AG04449 (cell line): ENCODE measurements at places on chromosomes 6 and 20.

- DNase-seq, result no peak
Measured at GRCh38 chr6:220721-221475, 71.4 kb upstream of the DUSP22 start.

GRCh38 chr20:37007898-37008649, 56.6 kb upstream of the SAMHD1 start:
- DNase-seq, result peak; percentile 24

DNA sequence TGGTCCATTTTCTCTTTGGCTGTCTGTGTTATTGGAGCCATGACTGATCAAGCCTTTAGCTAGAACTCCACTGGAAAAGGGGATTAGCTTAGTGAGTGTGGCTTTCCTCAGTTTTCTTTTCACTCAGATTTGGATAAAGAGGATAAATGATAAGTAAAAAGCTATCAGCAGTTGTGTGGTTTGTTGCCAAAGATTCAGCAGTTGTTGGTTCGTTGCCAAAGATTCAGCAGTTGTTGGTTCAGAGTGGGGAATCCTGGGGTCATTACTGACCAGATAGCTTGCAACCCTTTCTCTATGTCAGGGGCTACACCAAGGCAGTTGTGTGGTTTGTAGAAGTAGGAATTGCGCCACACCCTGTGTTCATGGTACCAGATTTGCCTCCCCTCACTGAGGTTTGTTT, 107.7 kb upstream of the SCP2D1 start:
- DNase-seq, result no peak

DNA sequence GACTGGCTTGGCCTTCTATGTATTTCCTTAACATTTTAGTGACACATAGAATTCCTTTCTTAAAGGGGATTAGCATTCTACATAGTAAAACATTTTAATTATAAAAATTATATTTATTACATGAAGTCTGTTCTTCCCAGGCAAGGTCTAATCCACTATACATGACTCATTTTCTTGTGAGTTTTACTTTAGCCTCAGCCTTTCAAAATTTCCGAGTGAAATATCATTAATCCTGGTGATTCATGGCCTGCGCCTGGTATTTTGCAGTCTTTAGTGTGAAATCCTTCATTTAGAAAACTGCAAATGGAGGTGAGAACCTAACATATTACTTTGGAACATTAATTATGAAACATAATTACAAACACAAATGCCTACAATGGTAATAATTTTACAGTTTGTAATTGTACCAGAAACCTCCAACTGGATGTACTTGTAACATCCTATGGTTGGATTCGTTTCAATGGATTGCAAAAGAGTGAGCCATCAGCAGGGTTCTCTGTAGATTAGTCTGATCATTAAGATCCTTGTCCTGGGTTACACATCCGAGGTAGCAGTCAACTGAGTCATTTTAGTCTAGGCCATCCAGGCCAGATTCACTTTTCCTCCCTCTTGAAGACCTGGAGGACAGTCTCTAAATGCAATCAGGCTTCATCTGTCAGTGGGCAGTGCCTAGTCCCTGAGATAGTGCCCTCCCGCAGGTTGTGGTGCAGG, 272.0 kb downstream of the PACRG start:
- peak; percentile 56 for DNase-seq

GRCh38 chr20:63498960-63499337, at the start of gene EEF1A2:
EEF1A2 (minus strand) TSS chr20:63499083; CDS start chr20:63497763, 1,320 bp downstream.
- DNase-seq, result no peak

- no peak for DNase-seq
Measured at GRCh38 chr6:150231525-150231850, 88.6 kb downstream of the PPP1R14C start.

- no peak for DNase-seq
Measured at GRCh38 chr20:55070001-55070400, 594.6 kb downstream of the DOK5 start.
